ENCODE measurements at places on chromosomes 4 and X. TPM values are rescaled to one million over a fixed set of nuclear protein-coding genes. Genes with fewer than 3 reads are reported as not detected.

DOK7 gene
- total RNA-seq, result not detected

CFAP299 gene
- not detected for total RNA-seq

SMIM10 gene
- not detected for total RNA-seq

ARHGEF9 gene
- total RNA-seq, result 19.5 TPM

CENPVL2 gene
- total RNA-seq, result not detected

DOCK11 gene
- total RNA-seq, result 70.3 TPM

MAGEC2 gene
- not detected for total RNA-seq
